ENCODE measurements at places on chromosomes 11 and 22. TPM values are rescaled to one million over a fixed set of nuclear protein-coding genes. Genes with fewer than 3 reads are reported as not detected.

Gene SESN3
- total RNA-seq = 0.11 TPM

Gene MEI1
- total RNA-seq = not detected

Gene UBQLN3
- total RNA-seq = not detected

Gene MMP8
- not detected for total RNA-seq

Gene RAG2
- total RNA-seq = not detected

Gene KRTAP5-11
- total RNA-seq = not detected

Gene NXPE4
- not detected for total RNA-seq

Gene TRIM51G
- not detected for total RNA-seq

Gene APOC3
- not detected for total RNA-seq

Gene SCUBE2
- total RNA-seq = 0.52 TPM

Gene KRTAP5-8
- not detected for total RNA-seq

Gene SREBF2
- 26.0 TPM for total RNA-seq

Gene CRYBB3
- not detected for total RNA-seq

Gene GUCY1A2
- 0.10 TPM for total RNA-seq

Gene IFITM1
- total RNA-seq = 0.52 TPM

Gene VWCE
- total RNA-seq = 0.77 TPM

Gene LRRC74B
- total RNA-seq = 0.06 TPM

Gene CBL
- 9.4 TPM for total RNA-seq
